ENCODE measurements at places on chromosomes 2 and 18. TPM values are rescaled to one million over a fixed set of nuclear protein-coding genes. Genes with fewer than 3 reads are reported as not detected.

DNA sequence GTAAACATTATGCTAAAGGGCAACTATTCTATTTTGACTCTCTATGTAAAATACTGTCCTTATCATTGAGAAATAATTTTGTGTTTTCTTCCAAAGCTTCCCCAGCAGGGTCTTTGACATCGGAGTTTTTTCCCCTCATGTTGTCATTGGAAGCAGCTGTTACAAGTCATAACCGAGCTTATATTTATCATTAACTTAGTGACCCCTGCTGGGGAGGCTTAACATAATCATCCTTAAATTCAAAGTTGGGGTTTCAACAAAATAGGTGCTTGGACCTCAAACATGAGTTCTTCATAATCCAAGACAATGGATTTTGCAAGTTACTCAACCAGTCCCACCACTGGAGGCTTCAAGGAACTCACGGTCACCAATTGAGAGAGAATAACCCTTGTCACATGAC is 330.9 kb downstream of the DCC start:
- DNase-seq = peak; percentile 25

- no peak for DNase-seq
Observed at GRCh38 chr2:143918465-143918989, 601.4 kb downstream of the ZEB2 start.

GRCh38 chr18:61031626-61032025 is 301.6 kb upstream of the CDH20 start:
- no peak for DNase-seq

GRCh38 chr18:34117319-34117718 is 107.4 kb downstream of the NOL4 start:
- peak; percentile 28 for DNase-seq

DNA sequence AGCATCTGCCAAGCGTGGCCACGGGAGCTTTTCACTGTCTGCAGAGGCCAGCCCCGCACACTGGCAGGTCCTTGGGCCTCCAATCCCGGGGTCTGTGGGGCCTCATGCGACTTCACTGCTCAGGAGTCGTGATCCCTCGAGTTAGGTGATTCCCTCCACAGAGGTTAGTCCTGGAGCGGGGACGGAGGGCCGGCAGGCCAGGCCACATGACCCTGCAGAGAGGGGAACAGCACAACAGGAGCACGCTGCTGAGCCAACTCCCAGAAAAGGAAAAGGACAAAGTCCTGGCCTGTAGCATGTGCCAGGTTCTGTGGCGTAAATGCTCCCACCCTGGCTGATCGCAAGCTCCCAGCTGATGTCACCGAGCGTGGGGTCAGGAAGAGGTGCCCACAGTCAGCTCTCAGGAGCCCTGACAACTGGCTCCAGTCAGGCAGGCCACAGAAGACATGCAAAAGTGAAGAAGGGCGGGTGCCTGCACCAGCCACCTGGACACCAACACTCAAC is 15.3 kb upstream of the PRLH start:
- no peak for DNase-seq

DNA sequence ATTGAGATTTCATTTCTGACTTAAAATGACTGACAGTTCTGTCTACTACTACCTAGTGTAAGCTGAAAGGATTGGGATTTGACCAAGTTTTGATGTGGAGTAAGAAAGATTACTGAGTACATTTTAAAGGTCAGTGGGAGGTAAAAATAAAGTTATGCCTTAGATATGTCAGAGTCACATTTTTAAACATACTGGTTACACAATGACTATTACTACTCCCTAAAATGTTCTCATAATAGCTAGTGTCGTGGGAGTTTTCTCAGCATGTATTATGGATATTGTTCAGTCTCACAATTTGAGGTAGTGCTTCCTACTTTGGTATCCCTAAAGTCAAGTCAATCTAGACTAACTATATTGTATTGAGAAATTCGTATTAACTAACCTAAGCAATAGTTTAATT is 1092.5 kb downstream of the LRP1B start:
- DNase-seq = no peak

GRCh38 chr2:236682651-236683422 is 113.2 kb downstream of the ACKR3 start:
- no peak for DNase-seq

DNA sequence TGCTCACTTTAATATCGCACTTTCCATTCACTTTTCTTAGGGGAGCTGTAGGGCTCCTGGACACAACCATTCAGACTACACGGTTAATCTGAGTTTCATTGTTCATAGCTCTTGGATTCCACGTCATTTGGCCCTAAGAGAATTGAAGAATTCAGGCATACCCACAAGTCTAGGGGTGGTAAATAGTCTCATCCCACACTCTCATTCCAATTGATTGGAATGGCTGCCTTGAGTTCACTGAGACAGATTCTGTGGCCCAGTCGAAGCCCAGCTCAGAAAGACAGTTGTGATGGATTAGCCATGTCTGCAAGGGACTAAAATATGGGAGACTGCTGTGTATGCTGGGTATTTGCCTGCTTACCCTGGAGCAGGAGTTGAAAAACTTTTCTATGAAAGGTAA is 124.6 kb downstream of the TFCP2L1 start:
- no peak for DNase-seq

DNA sequence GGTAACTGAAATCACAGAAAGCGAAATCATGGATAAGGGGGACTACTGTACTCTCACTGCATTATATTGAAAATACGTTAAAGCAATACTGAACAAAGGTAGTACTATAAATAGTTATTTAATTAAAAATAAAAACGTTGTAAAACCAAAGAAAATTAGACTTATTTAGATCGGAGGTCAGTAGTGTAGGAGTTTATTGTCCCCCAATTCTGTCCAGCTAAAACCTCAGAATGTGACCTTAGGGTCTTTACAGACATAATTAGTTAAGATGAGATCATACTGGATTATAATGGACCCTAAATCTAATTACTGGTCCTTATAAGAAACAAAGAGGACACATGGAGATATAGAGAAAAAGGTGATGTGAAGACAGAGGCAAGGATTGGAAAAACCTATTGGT is 95.3 kb downstream of the PHLPP1 start:
- DNase-seq = no peak

DNA sequence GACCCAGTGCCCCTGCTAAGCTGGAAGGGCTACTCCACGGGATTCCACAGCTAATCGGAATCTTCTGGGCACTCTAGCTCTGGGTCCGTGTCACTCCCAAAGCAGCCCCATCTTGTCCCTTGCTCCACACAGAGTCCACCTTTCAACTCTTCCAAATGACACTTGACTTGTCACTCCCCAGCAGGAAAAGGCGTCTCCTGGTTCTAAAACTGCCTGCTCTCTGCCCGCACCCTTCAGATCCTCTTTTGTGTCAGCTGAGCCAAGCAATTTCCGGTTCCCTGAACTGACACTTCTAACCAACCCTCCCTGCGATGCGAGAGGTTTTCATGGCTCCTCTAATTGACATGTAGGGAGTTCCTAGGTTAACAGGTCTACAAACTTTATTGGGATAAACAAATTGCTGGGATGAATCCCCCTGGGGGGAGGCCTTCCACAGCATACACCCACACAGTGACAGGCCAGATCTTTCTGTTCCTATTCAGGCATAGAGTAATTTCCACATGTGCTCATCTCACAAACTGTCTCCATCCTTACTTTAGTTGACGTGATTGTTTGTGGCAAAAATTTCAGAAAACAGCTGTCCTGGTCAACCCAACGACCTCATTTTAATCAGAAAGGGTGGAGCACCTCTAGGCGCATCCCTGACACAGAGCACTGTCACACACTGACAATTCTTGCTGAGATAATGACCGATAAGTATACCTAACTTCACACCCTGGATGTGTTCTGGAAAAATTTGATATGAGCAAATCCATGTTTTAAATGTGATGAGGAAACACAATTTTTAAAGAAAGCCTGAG is 104.9 kb downstream of the RBMS1 start:
- no peak for DNase-seq

- DNase-seq = no peak
Observed at GRCh38 chr2:136004965-136005364, 19.5 kb upstream of the DARS1 start.

DNA sequence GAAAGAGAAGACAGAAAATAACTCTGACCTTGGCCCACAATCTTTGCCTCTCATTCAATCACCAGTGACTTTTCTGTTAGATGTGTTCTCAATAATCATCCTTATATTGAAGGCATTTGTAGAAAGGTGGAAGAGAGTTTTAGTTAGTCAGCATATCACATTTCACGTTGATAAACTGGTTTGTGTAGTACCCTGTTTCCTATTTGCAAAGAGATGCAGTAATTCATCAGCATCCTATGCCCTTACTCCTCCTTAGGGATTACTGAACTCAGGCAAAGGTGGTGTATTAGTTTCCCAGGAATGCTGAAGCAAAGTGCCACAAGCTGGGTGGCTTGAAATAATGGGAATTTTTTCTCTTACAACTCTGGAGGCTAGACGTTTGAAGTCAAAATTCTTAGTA is 145.0 kb downstream of the SPP2 start:
- no peak for DNase-seq

GRCh38 chr2:17620841-17621240 is 80.3 kb downstream of the VSNL1 start:
- DNase-seq = no peak

The PCARE gene
- 0.43 TPM for polyA plus RNA-seq

The HNMT gene
- polyA plus RNA-seq = 78.8 TPM

The HES6 gene
- polyA plus RNA-seq = 3.7 TPM

The CCDC178 gene
- polyA plus RNA-seq = 1.6 TPM

The ACKR3 gene
- 53.2 TPM for polyA plus RNA-seq

The CYP1B1 gene
- polyA plus RNA-seq = 106 TPM

The SERPINB2 gene
- 0.10 TPM for polyA plus RNA-seq

The IL36RN gene
- polyA plus RNA-seq = 0.07 TPM

The NT5C1B gene
- 1.5 TPM for polyA plus RNA-seq

The ARHGEF33 gene
- 3.4 TPM for polyA plus RNA-seq

All from left kidney (tissue), 8 donors.